ENCODE measurements at places on chromosomes 5 and 9.

DNA sequence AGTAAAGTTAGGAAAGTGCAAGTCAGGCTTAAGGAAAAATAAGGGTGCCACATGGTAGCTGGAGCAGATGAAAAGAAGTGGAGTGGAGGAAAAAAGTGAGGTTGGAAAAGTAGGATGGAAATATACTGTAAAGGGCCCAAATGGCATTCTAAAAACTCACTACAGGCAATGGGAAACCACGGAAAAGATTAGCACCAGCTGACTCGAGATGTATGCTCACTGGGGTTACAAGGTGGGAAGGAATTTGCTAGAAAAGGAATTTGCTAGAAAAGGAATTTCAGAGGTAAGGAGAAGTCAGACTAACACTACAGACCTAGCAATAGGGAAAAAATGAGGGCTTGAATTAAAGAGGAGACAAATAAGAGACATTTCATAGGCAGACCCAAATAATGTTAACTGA is 3.6 kb downstream of the PSMD5 start:
- no peak for DNase-seq

DNA sequence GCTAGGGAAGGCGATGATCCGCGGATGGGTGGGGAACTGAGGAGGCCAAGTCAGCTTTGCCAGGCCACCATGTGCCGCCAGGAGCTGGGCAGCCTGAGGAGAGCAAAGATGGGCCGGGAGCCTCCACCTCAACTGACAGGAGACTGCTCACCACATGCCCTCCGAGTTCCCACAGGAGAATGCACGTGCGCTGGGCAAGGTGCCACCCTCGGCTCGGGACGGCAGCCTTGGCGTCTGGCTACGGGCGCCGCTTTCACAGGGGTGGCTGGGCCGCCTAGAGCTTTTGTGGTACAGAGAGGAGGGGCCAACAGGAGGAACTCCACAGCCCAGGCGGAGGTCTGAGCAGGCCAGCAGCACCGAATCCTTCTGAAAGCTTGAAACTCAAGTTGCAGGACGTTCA is 5.3 kb upstream of the TBC1D9B start:
- no peak for DNase-seq

- no peak for DNase-seq
Observed at GRCh38 chr5:76838481-76839261, 11.1 kb upstream of the S100Z start.

DNA sequence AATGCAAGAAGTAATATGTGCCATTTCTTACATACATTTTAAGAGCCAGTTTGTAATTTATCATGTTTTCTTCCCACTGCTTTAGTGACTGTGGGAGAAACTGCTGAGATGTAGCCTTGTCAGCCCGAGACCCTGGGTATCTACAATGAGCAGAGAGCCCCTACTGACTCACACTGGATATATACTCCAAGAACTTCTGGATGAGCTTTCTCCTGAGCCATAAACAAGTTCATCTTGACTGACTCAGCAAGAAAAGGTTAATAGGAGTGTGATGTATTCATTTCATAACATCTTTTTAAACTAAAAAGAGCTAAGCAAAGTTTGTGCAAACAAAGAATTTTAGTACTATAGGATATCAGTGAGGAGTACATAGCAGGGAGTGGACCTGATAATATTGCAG is 182.5 kb downstream of the EDIL3 start:
- DNase-seq, result no peak

- DNase-seq, result no peak
Observed at GRCh38 chr9:77523891-77524290, 124.2 kb downstream of the GNA14 start.

- peak; percentile 28 for DNase-seq
Observed at GRCh38 chr5:40497573-40497972, 182.1 kb upstream of the PTGER4 start.

GRCh38 chr9:98706651-98707165 is 2.0 kb downstream of the GABBR2 start:
- DNase-seq, result no peak

- peak; percentile 40 for DNase-seq
Observed at GRCh38 chr5:151825445-151825844, 53.7 kb downstream of the G3BP1 start.

GRCh38 chr9:27554712-27555111 is 18.6 kb downstream of the C9orf72 start:
- DNase-seq, result no peak

GRCh38 chr9:129716091-129716490 is 36.8 kb downstream of the PTGES start:
- no peak for DNase-seq

GRCh38 chr5:62605638-62606037 is 27.0 kb downstream of the LRRC70 start:
- DNase-seq, result no peak

DNA sequence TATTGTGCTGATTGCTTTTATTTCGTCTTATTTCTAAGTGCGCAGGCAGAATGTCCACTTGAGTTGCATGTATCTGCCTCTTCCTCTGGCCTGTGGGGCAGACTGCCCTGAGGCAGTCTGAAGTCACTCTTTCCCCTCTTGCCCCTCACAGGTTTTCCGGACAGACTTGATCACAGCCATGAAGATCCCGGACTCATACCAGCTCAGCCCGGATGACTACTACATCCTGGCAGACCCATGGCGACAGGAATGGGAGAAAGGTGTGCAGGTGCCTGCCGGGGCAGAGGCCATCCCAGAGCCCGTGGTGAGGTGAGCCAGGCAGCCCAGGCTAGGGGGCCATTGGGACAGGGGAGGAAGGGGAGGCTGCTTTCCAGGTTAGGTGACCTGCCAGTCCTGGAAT is 26.4 kb downstream of the JADE2 start:
- no peak for DNase-seq

- DNase-seq, result no peak
Observed at GRCh38 chr9:135562235-135562745, 734 bp downstream of the PAEP start.

DNA sequence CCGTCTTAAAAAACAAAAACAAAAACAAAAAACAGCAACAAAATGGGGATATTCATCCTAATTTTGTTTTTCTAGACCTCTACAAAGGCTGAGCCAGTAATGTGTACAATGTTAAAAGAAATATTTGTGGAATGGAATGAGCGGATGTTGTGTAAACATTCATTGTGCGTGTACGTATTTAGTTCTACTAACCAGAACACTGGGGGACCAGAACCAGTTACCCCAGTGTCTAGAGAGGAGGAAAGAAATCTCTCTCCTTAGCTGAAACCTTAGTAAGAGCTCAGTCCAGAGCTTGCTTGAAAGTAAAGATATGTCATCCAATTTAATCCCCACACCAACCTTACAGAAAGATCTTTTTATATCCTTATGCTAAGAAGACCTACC is 106.7 kb upstream of the CPEB4 start:
- no peak for DNase-seq

DNA sequence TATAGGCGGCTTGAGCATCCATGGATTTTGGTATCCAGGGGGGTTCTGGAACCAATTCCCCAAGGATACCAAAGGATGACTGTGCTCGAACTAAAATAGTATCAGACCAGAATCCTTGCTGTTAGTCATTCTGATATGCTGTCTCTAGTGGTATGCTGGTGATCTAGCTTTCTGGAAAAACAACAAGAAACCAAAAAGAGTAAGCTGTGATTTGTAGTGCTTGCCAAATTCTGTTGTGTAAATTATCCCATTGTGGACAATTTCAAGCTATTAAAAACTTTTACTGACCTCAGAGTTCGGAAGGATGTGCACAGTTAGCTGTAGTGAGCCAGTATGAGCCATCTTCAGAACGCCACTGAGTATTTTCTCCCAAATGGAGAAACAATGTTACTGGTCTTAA is 99.0 kb upstream of the FBN2 start:
- peak; percentile 87 for DNase-seq

GRCh38 chr5:179975713-179976134 is 68.0 kb upstream of the TBC1D9B start:
- DNase-seq, result no peak

DNA sequence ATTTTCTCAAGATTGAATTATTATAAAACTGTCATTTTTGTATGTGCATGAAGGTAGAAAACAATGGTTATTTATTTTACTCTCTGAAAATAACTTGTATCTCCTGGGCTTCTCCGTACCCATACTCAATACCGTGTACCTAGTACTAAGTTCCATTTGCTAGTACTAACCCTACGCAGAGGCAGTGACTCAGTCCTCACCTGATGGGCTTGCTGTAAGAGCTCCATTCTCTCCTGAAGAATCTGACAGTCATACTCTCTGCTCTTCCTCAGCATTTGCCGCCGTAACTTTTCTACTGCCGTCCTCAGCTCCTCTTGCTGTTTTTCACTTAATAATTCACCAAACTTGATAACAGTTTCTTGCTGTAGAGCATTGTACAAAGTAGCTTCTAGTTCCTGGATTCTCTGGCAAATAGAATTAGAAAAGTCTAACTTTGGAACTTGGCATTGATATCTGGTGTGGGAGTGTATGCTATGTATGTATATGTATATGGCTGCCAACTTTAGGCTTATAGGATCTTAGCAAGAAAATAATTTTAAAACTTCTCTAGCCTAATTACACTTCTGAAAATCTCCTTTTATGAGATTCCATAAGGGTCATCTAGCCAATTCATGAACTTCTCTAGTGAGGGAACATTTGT is 108.0 kb upstream of the DPYSL3 start:
- no peak for DNase-seq

DNA sequence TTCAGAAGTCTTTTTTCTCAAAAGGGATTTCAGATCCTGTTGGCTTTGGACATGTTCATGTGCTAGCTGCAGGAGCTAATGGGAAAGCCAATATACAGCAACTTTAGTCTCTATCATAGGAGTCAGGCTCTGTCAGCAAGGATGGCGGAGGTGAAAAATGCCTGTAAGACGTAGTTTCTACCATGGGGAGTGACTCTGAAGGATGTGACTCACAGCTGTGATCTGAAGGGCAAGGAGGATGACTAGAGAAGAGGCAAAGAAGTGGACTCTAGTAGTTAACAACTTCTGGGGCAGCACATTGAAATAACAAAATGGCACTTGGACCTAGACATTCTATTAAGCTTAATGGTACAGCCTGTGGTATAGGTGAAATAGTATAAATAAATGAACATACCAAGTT is 3.1 kb upstream of the NDUFS4 start:
- no peak for DNase-seq

DNA sequence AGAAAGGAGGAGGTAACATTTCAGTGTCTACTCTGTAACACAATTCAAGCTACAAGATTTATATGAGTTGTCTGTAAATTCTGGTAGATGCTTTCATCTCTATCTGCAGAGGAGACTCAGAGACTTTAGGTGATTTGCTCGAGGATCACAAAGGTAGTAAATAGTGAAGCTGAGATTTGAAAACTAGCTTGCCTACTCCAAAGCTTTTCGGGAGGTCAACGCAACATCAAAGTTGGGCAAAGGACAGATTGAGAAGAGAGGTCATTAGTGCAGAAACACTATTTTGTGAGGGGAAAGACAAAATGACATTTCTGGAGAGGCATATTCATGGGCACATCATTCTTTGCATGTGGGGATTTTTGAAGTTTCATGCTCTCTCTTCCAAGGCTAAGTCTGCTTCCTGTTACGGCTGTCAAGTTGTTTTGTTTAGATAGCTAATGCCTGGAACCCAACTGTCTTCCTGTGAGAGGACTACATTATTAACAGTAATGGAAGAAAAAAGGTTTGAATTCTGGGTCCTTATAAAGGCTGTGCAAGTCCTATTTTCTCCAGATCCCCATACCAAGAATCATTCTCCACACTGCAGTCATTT is 413.5 kb upstream of the ZNF462 start:
- DNase-seq, result no peak

DNA sequence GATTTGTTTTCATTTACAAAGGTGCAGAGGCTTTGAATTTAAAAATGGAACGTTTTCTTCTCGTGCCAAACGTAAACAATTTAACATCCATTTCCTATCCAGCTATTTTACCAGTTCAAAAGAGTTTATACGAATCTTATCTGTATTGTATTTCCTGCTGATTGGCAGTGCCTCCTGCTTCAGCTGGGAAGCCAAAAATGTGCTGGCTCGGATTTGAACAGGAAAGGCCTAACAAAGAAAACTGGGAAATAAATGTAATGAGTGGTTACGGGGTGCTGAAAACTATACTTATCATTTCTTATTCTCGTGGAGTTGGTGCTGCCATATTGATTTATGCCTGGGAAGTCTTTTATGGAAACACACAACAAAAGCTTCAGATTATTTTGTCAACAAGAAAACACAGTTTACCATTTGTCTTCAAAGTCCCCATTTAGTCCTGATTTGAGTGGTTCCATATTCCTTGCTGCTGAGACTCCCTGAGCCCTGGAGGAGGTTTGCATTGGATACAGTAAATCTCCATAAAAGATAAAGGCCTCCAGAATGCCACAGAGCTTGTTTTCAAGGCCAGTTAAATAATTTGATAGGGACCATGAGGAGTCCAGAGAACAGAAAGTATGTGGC is 507.4 kb downstream of the RASEF start:
- no peak for DNase-seq

GRCh38 chr5:143436871-143437270 is 33.4 kb upstream of the NR3C1 start:
- DNase-seq, result no peak

- DNase-seq, result no peak
Observed at GRCh38 chr9:112005939-112006338, 109.3 kb downstream of the UGCG start.

GRCh38 chr9:87540444-87541105 is 42.9 kb downstream of the DAPK1 start:
- DNase-seq, result no peak

- no peak for DNase-seq
Observed at GRCh38 chr9:69299315-69299714, 25.7 kb upstream of the ENTREP1 start.

DNA sequence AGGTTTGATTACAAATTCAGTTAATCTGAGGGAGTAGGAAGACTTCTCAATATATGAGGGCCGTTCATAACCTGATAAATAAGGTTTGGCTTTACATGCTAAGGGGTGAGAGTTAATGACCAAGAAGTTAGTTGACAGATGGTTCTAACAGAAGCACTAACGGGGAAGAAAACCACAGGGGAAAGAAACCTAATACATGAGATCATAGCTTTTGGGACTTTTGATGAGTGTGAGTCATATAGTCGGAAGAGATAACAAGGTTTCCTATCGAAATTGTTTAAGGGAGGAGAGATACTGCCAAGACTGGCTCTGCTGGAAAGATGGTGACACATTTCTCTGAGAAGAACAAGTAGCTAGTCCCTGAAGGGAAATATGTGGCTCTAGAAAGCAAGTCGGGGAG is 140.1 kb downstream of the COX7C start:
- DNase-seq, result no peak

DNA sequence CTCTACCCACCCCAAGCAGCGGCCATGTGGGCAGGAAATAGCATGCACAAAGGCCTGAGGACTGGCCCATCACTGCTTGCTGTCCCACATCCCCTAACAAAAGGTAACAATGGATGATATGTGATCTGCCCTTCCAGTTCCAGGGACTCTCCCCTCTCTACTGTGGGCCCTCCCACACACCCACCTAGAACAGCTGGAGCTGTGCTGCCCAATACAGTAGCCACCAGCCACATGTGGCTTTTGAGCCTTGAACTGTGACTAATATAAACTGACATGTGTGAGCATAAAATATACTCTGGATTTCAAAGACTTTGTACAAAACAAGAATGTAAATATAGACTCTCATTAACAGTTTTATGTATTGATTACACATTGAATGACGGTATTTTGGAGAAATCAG is 78.1 kb downstream of the C5orf15 start:
- DNase-seq, result no peak

GRCh38 chr5:149358294-149358651 is 427 bp downstream of the PCYOX1L start:
- no peak for DNase-seq

All from AG04449 (cell line).